ENCODE measurements at places on chromosomes 2 and 18.

GRCh38 chr2:84781942-84782716 lies 98.8 kb downstream of the TRABD2A start:
- peak; percentile 4 for DNase-seq

GRCh38 chr18:6798896-6799295 lies 69.4 kb downstream of the ARHGAP28 start:
- no peak for DNase-seq

GRCh38 chr2:180583441-180584140 lies 396.8 kb upstream of the UBE2E3 start:
- DNase-seq: no peak

DNA sequence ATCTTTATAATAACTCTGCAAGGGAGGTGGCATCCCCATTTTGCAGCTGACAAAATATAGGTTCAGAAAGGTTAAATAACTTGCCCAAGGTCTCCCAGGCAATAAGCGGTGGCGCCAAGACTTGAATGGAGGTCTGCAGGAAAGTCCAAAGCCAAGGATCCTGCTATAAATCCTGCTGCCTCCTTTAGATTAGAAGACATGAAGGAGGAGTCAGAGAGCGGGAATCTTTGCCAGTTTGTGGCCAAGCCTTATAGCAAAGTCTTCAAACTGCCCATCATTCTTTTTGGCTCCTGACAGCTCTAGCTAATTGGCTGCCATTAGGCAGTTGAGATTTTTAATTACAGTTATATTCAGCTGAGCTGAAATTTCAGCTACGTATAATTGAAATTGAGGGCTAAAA lies 114.3 kb downstream of the C1D start:
- DNase-seq: no peak
